ENCODE measurements at places on chromosomes 7 and 10. TPM values are rescaled to one million over a fixed set of nuclear protein-coding genes. Genes with fewer than 3 reads are reported as not detected.
A peak's percentile ranks its signal among the peaks of the same experiment; 100 is the strongest.

- H3K4me1 ChIP-seq: peaks cover 8% of the 10 kb centered on the region
- no peak overlapping the region for H3K4me3 ChIP-seq
- H3K27me3 ChIP-seq: no peaks in the 10 kb centered on the region
- H3K27ac ChIP-seq: no peak overlapping the region
- no peak for DNase-seq
- H3K36me3 ChIP-seq: no peaks in the 10 kb centered on the region
Observed at GRCh38 chr7:91127959-91128358, 136.3 kb upstream of the FZD1 start.

GRCh38 chr10:101346177-101346576 is 7.8 kb upstream of the BTRC start:
- no peaks in the 10 kb centered on the region for H3K36me3 ChIP-seq
- H3K4me3 ChIP-seq: no peak overlapping the region
- no peaks in the 10 kb centered on the region for H3K4me1 ChIP-seq
- H3K27ac ChIP-seq: no peak overlapping the region
- H3K27me3 ChIP-seq: peaks cover 15% of the 10 kb centered on the region
- DNase-seq: no peak

GRCh38 chr7:79287981-79288380 is 165.5 kb downstream of the MAGI2 start:
- no peak for DNase-seq
- H3K27me3 ChIP-seq: no peaks in the 10 kb centered on the region
- peaks cover 23% of the 10 kb centered on the region for H3K4me1 ChIP-seq
- no peak overlapping the region for H3K4me3 ChIP-seq
- no peak overlapping the region for H3K27ac ChIP-seq

CRHR2 gene
- not detected for total RNA-seq

DNA sequence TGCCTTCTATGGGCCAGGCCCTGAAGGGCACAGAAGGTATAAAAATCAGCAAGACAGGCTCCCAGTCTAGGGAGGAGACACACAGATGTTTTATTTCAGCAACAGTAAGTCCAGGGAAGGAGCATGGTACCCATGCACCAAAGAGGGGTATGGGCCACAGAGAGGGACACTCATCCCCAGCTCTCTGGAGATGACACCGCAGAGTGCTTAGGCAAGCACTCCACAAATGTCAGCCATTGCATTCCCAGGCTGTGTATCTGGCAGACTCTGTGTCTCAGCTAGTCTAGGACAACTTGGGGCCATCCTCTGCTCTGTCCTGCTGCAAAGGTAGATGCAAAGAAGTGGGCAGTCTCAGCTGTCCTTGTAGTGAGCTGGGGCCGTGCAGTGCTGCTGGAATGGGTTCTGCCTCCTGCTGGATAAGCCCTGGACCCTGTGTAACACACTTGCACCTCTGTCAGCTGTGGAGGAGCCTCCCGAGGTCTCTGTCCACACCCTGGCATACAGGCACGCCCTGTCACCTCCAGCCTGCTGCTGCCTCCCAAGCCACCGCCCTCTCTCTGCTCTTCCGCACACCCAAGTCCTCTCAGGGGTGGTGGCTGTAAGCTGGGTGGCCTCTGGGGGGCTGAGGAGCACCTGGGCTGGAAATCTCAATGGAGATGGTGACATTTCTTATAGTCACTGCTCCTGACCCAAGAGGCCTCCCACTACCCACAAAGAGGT is 57.6 kb downstream of the VOPP1 start:
- no peak for DNase-seq
- no peak overlapping the region for H3K27ac ChIP-seq
- no peaks in the 10 kb centered on the region for H3K27me3 ChIP-seq
- peaks cover 64% of the 10 kb centered on the region for H3K36me3 ChIP-seq
- no peak overlapping the region for H3K4me3 ChIP-seq

DNA sequence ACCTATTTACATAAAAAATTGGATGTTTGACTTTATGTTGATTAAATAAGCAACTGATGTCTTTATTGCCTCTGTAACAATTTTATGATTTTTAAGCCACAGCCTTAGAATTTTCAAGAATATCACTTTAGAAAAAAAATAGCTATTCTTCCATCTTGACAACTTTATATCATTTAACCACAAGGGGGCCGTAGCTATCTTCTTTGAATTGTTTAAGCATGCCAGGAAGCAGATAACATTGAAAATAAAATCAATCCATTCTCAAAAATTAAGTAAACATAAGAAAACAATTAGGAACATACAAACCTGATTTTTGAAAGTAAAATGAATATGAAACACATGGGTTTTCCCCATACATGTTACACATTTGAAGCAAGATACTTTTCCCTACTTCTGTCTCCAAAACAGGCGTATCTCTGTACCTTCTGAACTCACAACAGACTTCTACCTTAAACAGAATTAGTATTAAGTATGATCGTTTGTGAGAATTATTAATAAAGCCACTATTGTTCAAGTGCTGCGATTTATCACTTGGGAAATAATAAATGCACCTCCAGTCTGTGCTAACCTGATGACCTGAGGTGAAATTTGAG is 209.0 kb downstream of the CACNA2D1 start:
- no peak overlapping the region for H3K27ac ChIP-seq
- DNase-seq: peak; percentile 42
- no peaks in the 10 kb centered on the region for H3K27me3 ChIP-seq
- H3K4me3 ChIP-seq: no peak overlapping the region
- H3K36me3 ChIP-seq: no peaks in the 10 kb centered on the region

SPDYE2 gene
- not detected for total RNA-seq

PYROXD2 gene
- 13.8 TPM for total RNA-seq

- DNase-seq: peak; percentile 69
- H3K4me3 ChIP-seq: no peak overlapping the region
- H3K36me3 ChIP-seq: no peaks in the 10 kb centered on the region
- H3K4me1 ChIP-seq: peaks cover 20% of the 10 kb centered on the region
- H3K27me3 ChIP-seq: no peaks in the 10 kb centered on the region
- H3K27ac ChIP-seq: peak overlapping the region; percentile 63
Observed at GRCh38 chr10:16832351-16833080, 15.3 kb upstream of the RSU1 start.

DNA sequence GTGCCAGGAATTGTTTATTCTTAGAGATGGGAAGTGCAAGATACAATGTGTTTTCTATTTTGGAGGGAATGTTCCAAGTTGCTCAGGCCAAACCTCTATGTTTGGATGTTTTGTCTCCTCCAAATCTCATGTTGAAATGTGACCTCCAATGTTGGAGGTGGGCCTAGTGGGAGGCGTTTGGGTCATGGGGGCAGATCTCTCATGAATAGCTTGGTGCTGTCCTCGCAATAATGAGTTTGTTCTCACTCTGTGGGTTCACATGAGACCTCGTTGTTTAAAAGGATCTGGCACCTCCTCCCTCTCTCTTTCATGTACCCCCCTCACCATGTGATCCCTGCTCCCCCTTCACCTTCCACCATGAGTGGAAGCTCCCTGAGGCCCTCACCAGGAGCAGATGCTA is 8.3 kb upstream of the GDF10 start:
- DNase-seq: no peak
- H3K4me1 ChIP-seq: no peaks in the 10 kb centered on the region
- no peaks in the 10 kb centered on the region for H3K36me3 ChIP-seq
- H3K27me3 ChIP-seq: peaks cover 13% of the 10 kb centered on the region
- H3K4me3 ChIP-seq: no peak overlapping the region

CPXM2 gene
- total RNA-seq: not detected

Data from SJSA1 (cell line).